Epithelial cell of esophagus (primary cell): ENCODE measurements at places on chromosomes 7 and 10.

- peak; percentile 5 for DNase-seq
These were observed 60.0 kb downstream of the EVX1 start for GRCh38 chr7:27302590-27302989.

GRCh38 chr7:98933321-98933720 lies 55.0 kb downstream of the TRRAP start:
- no peak for DNase-seq

- no peak for DNase-seq
These were observed 23.9 kb downstream of the HERPUD2 start for GRCh38 chr7:35670856-35671569.

DNA sequence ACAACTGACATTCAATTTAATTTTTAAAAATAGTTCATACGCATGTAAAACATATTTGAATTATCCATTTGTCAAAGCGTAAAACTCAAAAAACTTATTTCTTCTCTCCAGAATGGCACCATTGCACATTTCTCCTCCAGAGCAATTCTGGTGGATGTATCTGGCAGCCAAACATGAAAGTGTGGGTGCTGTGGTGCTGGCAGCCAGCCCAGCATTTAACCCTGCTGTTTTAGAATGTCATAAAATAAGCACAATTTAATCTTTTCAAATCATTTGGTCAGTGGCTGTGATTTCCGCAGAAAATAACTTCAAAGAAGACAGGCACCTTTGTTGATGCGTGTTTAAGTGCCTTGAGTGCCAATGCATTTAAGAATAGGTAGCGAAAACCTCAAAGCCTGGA lies 302.7 kb upstream of the MEOX2 start:
- no peak for DNase-seq

GRCh38 chr7:142774826-142775225 lies 4.1 kb downstream of the PRSS2 start:
- DNase-seq, result peak; percentile 7

DNA sequence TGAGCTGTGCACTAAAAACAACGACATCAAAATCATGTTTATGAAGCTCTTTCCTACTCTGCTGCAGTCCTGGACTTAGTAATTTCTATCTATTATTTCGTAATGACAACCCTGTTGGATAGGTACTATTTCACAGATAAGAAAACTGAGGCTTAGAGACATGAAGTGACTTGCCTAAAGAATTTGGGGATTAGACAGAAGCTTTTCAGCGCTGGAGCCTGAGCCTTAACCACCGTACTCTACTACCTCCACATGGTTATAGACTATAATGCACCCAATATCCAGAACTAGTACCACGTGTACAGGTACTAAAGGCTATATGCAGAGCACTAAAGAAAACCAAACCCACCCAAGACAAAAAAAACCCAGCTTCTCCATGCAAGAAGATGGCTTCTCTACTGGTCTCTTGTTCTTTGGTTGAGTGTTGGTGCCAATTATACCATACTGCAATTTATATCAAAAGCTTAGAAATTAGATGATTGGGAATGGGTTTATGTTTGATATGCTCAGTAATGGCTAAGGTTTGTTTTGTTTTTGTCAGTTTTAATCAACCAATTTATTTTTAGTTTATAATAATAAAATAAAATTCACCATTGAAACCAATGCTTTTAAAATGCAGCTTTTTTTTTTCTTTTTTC lies 6.5 kb upstream of the SNX10 start:
- DNase-seq, result peak; percentile 65

GRCh38 chr10:17038627-17039026 lies 91.0 kb downstream of the CUBN start:
- no peak for DNase-seq

GRCh38 chr10:652233-652632 lies 37.2 kb downstream of the DIP2C start:
- no peak for DNase-seq

DNA sequence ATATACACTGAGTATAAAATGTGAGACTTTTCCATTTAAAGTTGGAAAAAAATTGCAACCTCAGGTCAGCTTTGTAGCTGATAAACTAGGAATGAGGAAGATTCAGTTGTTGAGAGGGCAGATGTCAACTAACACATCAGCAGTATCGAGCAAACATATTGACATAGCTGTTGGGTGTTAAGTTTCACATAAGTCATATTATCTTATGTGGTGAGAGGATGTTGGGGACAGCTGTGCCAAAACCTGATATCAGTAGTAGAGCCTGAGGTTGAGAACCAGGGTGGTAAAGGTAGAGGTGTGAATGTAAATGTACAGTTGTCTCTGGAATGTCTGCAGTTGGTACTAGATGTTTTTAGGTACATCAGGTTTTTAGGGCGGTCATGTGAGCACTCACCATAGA lies 5.0 kb downstream of the ZRANB1 start:
- no peak for DNase-seq

DNA sequence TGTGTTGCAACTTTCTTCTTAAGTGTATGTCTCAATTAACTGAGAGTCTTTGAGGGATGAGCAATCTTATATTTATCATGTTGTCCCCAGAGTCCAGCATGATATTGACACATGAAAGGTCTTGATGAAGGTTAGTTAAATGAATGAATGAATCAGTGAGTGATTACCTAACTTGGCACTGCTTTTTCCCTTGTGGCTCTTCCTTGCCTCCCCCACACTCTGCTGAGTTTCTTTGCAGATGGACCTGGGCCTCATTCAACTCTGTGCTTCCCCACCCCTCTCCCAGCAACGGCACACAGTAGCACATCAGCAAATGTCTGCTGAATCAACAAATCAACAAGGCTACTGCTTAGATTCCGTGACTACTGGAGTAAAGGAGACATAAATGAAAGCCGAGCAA lies 235.1 kb upstream of the CXCL12 start:
- peak; percentile 7 for DNase-seq

GRCh38 chr7:1961701-1962276 lies 271.0 kb downstream of the MAD1L1 start:
- peak; percentile 65 for DNase-seq

GRCh38 chr10:125060026-125060425 lies 100.3 kb downstream of the CTBP2 start:
- DNase-seq, result no peak

DNA sequence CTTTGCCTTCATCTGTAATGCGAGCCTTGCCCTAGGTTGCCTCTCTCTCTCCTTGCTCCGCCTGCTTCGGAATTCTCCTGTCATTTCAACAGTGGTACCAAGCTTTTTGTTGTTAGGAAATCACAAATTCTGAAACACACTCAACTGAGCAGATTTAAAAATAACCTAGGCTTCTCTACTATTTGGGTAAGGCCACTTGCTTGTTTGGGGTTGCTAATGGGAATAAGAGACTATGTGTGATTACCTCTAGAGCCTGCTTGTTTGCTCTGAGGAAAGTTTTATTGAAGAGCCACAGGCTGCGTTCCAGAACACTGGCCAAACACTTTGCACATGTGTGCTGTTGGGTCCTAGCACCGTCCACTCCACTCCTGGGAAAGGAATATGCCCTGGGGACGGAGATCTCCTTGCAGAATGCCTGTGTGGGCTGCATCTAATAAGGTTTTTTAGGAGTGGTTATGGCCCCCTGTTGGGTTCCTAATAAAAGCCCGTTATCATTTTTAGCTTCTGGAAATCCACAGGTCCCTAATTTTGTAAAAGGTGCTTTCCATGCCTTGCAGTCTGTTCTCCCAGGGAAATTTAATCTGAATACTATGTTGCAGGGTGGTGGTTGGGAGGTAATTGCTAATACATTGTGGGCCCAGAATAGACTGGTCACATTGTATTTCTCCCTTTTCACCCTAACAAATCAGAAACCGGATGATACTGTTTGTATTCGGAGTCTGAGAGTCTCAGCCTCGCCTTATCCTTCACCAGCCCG lies 68.7 kb upstream of the KLF6 start:
- no peak for DNase-seq

GRCh38 chr10:77744245-77744644 lies 106.6 kb upstream of the KCNMA1 start:
- peak; percentile 98 for DNase-seq
